ENCODE measurements at places on chromosomes 2 and 18.

DNA sequence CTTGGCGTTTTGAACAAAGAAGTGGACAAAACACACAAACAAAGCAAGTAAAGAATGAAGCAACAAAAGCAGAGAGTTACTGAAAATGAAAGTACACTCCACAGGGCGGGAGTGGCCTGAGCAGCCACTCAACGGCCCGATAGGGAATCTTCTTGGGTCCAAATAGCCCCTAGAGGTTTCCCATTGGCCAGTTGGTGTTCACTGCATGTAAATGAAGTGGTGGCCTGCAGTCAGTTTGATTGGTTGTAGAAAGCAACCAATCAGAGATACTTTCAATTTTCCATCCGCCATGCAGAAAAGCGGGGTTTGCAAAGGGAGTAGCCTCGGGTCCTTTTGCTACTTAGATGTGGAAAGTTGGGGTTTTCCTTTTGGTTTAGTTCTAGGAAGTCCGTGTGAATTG lies 31.6 kb downstream of the CYBRD1 start:
- no peaks in the 10 kb centered on the region for H3K4me1 ChIP-seq
- no peaks in the 10 kb centered on the region for H3K36me3 ChIP-seq
- H3K4me3 ChIP-seq: no peak overlapping the region
- peaks cover 4% of the 10 kb centered on the region for H3K27me3 ChIP-seq
- no peak overlapping the region for H3K27ac ChIP-seq
- no peak for DNase-seq

- H3K27ac ChIP-seq: no peak overlapping the region
- no peak for DNase-seq
- H3K4me1 ChIP-seq: no peaks in the 10 kb centered on the region
- no peaks in the 10 kb centered on the region for H3K36me3 ChIP-seq
- no peak overlapping the region for H3K4me3 ChIP-seq
Observed at GRCh38 chr2:1936427-1936980, 192.2 kb upstream of the PXDN start.

DNA sequence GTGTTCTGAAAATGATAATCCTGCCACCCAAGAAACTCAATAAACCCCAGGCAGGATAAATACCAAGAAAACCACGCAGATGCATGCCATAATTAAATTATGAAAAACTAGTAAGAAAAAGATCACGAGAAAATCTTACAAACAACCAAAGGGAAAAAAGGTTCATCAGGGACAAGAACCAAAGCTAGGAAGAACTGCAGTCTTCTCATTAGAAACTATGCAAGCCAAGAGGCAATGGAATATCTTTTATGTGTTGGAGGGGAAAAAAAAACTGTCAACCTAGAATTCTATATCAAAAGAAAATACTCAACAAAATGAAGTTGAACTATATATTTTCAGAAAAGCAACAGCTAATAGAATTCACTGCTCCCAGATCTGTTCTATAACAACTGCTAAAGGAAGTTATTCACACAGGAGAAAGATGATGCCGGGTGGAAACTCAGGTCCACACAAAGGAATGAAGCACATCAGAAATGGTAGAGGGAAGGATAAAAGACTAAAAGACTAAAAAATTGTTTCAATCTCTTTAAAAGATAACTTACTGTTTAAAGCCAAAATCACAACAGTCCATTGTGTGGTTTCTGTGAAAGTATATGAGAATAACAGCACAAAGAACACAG lies 55.0 kb downstream of the NDUFA10 start:
- peaks cover 30% of the 10 kb centered on the region for H3K36me3 ChIP-seq
- no peak for DNase-seq
- no peak overlapping the region for H3K27ac ChIP-seq
- H3K4me3 ChIP-seq: no peak overlapping the region

- no peaks in the 10 kb centered on the region for H3K27me3 ChIP-seq
- no peak overlapping the region for H3K4me3 ChIP-seq
- no peak overlapping the region for H3K27ac ChIP-seq
- no peak for DNase-seq
- no peaks in the 10 kb centered on the region for H3K36me3 ChIP-seq
Observed at GRCh38 chr2:146228020-146228393, 1616.8 kb upstream of the ACVR2A start.

- H3K36me3 ChIP-seq: no peaks in the 10 kb centered on the region
- H3K4me1 ChIP-seq: no peaks in the 10 kb centered on the region
- no peak for DNase-seq
- no peak overlapping the region for H3K4me3 ChIP-seq
- no peak overlapping the region for H3K27ac ChIP-seq
Observed at GRCh38 chr2:227411320-227411989, 23.7 kb upstream of the SCYGR1 start.

GRCh38 chr2:69464575-69464974 lies 27.3 kb upstream of the NFU1 start:
- no peaks in the 10 kb centered on the region for H3K4me1 ChIP-seq
- H3K27me3 ChIP-seq: no peaks in the 10 kb centered on the region
- no peak overlapping the region for H3K27ac ChIP-seq
- H3K4me3 ChIP-seq: no peak overlapping the region
- H3K36me3 ChIP-seq: peaks cover 11% of the 10 kb centered on the region

DNA sequence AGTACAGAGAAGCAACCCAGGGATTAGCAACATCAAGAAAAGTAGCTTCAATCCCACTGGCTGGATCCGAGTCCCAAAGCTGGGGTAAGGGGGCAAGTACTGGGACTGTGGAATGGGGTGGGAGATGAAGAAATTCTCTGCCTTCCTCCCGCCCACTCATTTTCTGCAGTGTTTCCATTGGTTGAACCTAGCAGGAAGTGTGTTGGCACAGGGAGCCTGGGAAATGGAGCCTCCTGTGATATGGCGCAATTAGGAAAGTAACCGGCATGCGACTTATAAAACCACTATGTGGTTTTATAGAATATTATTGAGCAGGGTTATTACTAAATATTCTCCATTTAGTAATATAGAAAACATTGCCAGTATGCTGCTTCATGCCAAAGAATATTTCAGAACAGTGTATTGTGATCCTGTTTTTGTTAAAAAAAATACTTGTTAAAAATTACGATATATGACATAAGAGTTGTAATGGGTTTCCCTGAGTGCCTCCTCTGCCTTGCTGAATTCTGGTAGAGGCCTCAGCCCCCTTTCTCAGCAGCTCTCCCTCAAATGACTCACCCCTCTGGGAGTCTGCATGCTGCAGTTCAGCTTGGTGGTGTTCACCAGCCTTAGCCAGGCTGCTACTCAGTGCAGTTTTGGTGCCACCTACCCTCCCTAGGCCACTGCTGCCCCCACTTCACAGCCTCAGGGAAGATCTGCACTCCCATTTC lies 60.5 kb downstream of the HK2 start:
- no peaks in the 10 kb centered on the region for H3K27me3 ChIP-seq
- no peaks in the 10 kb centered on the region for H3K4me1 ChIP-seq
- no peak for DNase-seq
- no peak overlapping the region for H3K4me3 ChIP-seq
- no peaks in the 10 kb centered on the region for H3K36me3 ChIP-seq

DNA sequence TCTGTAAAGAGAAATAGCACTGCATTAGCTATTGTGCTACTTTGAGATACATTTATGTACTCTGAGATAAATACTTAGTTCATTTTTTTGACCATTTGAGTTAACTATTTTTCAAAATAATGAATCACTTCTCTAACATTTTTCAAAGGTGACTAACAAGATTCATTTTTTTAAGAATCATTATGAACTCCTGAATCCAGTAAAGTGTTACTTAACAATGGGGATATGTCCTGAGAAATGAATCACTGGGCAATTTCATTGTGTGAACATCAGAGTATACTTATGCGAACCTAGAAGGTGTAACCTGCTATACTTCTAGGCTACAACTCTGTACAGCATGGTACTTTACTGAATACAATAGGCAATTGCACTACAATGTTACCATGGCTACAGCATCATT lies 355.8 kb downstream of the ARL6IP6 start:
- H3K4me3 ChIP-seq: no peak overlapping the region
- DNase-seq: no peak
- H3K27me3 ChIP-seq: no peaks in the 10 kb centered on the region
- H3K4me1 ChIP-seq: no peaks in the 10 kb centered on the region
- H3K27ac ChIP-seq: no peak overlapping the region

GRCh38 chr18:435940-436339 lies 64.6 kb downstream of the COLEC12 start:
- no peak overlapping the region for H3K27ac ChIP-seq
- H3K4me3 ChIP-seq: no peak overlapping the region
- H3K36me3 ChIP-seq: no peaks in the 10 kb centered on the region
- DNase-seq: no peak
- no peaks in the 10 kb centered on the region for H3K4me1 ChIP-seq

- H3K4me1 ChIP-seq: no peaks in the 10 kb centered on the region
- H3K27me3 ChIP-seq: no peaks in the 10 kb centered on the region
- H3K36me3 ChIP-seq: no peaks in the 10 kb centered on the region
- H3K4me3 ChIP-seq: no peak overlapping the region
Observed at GRCh38 chr2:20632446-20632990, 18.4 kb downstream of the HS1BP3 start.

DNA sequence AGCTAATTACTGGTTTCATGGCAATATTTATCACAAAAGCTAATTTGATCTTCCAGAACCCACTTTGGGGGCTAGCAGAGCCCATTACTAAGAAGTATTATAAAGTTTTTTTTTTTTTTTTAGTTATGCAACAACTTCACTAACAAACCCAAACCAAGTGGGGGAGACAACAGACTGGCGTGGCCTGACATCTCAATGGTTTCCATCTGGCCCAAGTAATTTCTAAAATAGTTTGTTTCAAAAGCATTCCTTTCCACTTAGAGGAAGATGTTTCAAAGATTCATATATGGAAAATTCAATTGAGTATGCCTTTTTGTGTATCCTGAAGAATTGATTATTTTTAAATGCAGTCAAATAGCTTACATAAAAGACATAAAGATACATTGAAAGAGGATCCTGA lies 367.1 kb downstream of the HRH4 start:
- H3K4me3 ChIP-seq: no peak overlapping the region
- no peaks in the 10 kb centered on the region for H3K4me1 ChIP-seq
- H3K27me3 ChIP-seq: no peaks in the 10 kb centered on the region
- no peak for DNase-seq
- H3K27ac ChIP-seq: no peak overlapping the region
- no peaks in the 10 kb centered on the region for H3K36me3 ChIP-seq

Data from CD8-positive, alpha-beta memory T cell (primary cell).